Stimulated activated CD4-positive, alpha-beta T cell treated with anti-CD3 and anti-CD28 coated beads, Interleukin-1b, Interleukin-23, amount 100 ng/mL, for 1 hour (primary cell): ENCODE measurements at places on chromosomes 2 and 18.

DNA sequence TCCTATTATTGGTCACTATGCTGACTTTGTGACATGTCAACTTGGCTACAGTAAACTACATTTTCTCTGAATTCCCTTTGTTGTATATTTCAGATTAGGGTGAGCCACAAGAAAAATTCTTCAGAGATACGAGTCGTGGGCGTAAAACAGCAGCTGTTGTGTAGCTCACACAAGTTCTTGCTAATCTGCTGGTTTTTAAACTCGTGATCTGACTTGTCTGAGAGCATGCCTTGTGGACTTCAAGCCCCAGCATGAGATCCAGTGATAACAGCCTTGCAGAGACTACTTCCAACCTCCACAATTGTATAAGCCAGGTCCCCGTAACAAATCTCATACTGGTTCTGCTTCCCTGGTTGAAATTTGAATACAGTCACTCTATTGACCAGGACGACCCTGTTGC lies 259.8 kb upstream of the LYPD1 start:
- no peak for DNase-seq

DNA sequence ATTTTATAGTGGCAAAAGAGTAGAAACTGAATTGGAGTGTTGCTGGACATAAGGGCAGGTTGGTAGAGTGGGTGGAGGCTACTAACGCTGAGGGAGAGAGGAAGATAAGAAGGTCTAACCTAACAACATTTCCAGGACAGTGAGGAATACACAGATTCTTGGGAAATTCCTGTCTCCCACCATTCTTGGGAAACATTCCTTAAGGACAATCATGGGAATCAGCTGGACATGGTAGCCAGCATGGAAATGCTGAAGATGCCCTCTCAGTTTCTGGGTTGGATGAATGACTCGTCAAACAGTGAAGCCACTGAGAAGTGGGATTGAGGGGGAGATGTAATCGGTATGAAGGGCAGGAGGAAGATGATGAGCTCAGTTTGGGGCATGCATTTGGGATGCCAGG lies 265.4 kb downstream of the AFF3 start:
- DNase-seq: no peak

GRCh38 chr2:11235583-11235982 lies 80.3 kb downstream of the SLC66A3 start:
- DNase-seq: no peak

- no peak for DNase-seq
Measured at GRCh38 chr18:42513441-42513840, 558.4 kb downstream of the PIK3C3 start.

DNA sequence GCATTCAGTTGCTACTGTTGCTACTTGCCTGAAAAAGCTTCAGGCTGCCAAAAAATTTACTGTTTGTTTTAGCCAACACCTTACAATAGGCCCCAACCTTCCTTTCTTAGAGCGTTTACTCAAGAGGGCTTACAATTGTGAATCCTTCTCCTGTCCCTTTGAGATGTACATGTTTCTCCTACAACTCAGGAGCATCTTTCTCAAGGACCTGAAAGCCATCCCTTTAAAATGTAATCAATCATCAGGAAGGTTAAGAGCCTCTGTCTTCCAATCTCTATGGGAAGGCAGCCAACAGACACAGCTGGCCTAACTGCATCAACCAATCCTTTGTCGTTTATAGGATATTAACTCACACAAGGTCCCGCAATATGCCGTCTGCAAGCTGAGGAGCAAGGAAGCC lies 3.4 kb upstream of the IER3IP1 start:
- DNase-seq: no peak

DNA sequence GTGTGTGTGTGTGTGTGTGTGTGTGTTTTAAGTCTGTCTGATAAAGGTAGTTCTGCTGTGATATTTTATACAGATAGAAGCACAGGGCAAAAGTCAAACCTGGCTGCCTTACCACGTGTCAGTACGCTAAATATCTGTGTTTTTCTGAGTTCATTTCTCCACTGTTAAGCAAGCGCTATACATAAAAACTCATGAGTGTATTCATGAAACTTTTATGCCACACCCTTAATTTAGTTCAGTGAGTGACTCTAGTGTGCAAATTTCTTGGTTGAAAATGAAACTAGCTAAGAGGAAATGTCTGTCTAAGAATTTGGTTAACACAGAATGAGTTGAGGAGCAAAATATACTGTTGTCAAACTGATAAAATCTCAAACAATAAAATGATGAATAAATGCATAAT lies 11.2 kb downstream of the CASP10 start:
- no peak for DNase-seq

DNA sequence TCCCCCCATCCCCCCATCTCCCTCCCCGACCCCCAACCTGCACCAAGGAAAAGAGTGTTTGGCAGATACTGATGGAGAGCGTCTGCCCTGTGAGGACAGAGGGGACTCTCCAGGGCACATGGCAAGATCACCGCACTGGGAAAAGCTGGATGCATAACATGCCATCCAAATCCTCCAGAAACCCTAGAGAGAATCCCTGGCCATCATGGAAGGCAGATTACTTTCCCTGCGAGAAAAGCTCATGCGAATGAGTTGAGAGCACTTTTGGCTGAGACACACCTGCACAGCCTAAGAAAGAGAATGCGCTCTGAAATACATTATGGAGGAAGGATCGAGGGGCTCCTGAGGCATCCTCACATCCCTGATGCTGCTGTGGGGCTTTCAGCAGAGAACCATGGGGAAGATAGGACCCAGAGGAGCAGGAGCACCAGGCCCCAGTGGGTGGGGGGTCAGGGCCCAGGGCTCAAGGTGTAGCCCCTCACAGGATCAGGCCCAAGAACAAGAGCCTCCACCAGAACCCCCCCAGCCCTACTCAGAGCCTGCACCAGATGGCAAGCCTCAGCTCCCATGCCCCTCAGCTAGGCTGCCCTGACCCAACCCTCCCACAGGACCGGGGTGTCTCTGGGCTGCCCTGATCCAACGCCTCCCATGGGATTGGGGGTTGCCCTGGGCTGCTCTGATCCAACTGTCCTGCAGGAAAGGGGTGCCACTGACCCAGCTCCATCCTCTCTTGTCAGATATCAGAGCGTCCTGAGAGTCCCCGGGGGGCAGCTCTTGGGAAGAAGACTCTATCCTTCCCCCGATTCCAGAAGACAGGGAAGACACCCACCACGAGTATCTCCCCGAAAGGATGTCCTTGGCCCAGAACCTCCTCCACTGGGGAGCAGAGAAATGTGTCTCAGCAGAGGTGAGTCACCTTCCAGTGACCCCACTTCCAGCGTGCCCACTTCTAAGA lies 153.4 kb downstream of the NDUFA10 start:
- DNase-seq: no peak

DNA sequence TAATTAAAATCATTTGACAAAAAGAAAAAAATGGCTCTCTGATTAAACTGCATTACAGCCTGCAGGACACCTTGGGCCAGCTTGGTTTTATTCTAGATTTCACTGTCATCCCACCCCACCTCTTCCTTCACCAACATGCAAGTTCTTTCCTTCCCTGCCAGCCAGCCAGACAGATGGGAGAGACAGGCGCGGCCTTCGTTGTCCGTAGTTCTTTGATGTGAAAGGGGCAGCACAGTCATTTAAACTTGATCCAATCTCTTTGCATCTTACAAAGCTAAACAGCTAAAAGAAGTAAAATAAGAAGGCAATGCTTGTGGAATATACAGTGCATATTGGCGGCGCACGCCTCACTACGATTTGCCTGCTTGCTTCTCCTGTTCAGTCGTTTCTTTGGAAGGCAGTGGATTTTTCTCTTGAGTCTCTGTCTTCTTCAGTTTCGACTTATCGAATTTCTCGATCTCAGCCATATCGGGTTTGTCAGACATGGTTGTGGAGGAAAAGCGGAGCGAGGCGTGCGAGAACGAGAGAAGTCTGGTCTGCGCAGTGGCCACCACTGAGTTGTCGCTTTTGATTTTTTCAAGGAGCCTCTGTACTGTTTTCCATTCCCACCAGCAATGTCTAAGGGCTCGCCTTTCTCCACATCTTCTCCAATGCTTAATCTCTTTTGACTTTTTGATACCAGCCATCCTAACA lies 22.4 kb downstream of the COLEC11 start:
- DNase-seq: no peak

GRCh38 chr2:58435246-58435645 lies 194.1 kb upstream of the FANCL start:
- DNase-seq: no peak

DNA sequence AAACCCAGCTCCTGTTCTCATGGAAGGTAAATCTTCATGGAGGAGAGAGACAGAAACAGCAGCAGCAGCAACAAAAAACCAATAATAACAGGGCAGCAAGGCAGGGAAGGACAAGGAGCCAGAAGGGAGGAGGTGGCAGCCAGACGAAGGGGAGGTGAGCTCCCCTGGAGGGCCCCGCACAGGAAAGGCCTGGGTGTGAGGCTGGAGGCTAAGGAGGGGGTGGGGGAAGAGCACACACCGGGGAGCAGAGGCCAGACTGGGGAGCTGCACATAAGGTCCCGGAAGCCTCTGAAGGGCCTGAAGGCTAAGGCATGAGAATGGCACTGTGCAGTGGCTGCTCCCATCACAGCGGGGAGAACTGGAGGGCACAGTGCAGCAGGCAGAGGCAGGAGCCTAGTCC lies 94.8 kb upstream of the SMAD7 start:
- DNase-seq: no peak

DNA sequence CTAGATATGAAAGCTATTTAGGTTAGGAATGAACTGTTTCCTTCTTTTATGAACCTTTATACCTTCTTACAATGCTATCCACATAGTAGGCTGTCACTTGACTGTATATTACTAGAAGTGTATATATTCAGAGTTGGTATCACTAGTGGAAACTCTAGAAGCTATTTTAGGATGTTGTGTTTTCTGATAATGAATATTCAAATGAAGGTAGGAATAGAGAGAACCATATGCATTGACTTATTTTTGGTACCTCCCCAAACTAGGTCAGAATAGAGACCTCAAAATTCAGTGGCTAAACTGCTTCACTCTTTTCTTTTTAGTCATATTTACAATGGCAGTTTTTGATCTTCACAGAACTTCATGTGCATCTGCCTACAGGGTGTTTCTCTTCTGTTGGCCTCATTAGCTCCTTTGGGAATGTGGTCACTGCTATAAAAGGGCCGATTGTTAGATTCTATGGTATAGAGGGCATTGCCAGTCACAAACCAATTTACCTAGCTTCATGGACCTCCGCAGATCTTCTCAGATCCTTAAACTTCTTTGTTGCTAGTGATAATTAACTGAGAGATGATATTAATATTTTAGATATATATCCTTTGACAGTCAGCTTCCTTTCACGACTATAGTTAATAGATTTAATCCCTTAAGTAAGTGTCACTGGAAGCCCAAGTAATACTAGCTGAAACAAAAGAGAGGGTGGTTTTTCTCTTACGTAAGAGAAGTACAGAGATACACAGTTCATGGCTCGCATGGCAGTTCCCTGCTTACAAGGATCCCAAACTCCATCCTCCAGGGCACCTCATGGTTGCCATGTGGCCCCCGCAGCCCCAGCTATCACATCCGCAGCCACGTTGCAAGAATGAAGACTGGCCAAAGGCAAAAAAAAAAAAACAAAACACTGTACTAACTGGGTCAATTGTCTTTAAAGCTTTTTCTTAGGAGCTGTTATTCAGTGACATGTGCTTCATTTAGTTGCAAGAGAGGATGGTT lies 61.0 kb downstream of the TSPYL6 start:
- DNase-seq: no peak

DNA sequence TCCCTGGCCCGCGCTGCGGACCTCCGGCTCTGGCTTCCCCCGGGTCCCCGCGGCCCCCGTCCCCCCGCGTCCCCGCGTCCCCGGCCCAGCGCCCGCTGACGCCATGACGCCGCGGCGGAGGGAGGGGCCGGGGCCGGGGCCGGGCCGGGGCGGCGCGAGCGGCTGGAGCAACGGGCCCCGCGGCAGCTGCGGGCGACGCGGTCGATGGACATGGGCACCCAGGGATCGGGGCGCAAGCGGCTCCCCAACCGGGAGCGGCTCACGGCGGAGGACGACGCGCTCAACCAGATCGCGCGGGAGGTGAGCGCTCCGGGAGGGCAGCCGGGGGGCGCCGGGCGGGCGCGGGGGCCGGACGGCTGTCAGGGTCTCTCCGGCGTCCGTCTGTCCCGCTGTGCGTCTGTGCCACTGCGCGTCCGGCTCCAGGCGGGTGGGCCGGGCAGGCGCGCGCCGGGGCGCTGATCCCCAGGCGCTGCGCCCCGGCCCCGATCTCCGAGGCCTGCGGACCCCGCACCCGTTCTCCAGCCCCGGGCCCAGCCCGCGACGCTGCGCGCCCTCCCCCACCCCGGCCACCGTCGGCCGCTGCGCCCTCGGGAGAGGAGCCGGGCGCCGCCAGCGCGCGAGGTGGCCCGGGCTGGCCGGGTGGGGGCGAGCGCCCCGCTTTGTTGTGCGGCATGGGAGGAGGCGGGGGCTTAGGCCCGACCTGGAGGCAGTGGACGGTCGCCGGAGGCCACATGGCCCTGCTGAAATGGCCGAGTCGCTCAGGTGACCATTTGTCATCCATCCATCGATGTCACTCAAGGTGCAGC lies at the start of gene LRRFIP1:
Gene LRRFIP1 (plus strand): TSS at position 147 of the 806 bp plus-strand sequence. CDS start 58 bp downstream, at position 205.
- no peak for DNase-seq

DNA sequence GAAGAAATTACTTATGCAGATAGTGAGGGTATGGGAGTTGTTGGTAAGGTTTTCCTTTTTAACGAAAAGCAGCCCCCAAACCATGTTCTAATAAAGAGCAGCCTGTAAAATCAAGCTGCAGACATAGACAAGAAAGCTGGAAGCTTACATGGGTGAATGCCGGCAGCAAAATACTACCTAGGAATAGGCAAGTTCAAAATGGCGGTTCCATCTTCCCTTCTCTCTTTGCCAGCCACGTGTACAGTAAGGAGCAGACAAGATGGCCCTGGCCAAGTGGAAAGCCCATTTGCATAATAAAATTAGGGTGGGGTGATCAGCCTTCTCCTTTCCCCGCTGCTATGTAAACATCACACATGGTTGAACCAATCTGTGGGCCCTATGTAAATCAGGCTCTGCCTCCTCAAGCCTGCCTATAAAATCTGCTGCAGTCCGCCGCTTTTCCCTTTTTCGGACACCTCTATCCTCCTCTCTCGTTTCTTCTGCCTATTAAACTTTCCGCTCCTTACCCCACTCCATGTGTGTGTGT lies 155.0 kb downstream of the ZBTB7C start:
- no peak for DNase-seq

GRCh38 chr2:188808947-188809355 lies 165.2 kb upstream of the COL3A1 start:
- DNase-seq: no peak

GRCh38 chr2:127362971-127363370 lies 24.8 kb downstream of the MAP3K2 start:
- no peak for DNase-seq

DNA sequence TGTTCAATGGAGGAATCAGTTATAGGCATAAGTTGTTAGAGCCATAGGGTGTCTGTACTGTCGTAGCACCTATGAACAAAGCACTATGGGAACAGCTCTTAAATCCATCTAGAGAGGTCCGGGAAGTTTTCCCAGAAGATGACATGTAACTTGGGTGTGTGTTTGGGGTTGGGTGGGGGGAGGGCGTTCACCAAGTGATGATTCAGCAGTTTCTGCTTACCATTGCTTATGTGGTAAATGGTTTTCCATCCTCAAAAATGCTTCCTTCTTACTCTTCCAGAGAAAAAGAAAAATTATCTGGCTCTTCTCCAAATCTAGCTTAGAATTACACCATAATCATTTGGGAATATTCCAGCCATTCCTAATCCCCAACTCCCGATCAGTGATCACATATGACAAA lies 361.1 kb upstream of the ZNF521 start:
- no peak for DNase-seq
